ENCODE measurements at places on chromosomes 12 and 14. TPM values are rescaled to one million over a fixed set of nuclear protein-coding genes. Genes with fewer than 3 reads are reported as not detected.
A peak's percentile ranks its signal among the peaks of the same experiment; 100 is the strongest.

ESR2 gene
- total RNA-seq: 4.9 TPM

SLC2A14 gene
- total RNA-seq: not detected

PIWIL1 gene
- total RNA-seq: not detected

TMEM120B gene
- 1.0 TPM for total RNA-seq

AQP6 gene
- not detected for total RNA-seq

BMAL2 gene
- total RNA-seq: 0.26 TPM

CKB gene
- 199 TPM for total RNA-seq

CMTM5 gene
- total RNA-seq: 6.5 TPM

ZFYVE1 gene
- total RNA-seq: 7.9 TPM

DNA sequence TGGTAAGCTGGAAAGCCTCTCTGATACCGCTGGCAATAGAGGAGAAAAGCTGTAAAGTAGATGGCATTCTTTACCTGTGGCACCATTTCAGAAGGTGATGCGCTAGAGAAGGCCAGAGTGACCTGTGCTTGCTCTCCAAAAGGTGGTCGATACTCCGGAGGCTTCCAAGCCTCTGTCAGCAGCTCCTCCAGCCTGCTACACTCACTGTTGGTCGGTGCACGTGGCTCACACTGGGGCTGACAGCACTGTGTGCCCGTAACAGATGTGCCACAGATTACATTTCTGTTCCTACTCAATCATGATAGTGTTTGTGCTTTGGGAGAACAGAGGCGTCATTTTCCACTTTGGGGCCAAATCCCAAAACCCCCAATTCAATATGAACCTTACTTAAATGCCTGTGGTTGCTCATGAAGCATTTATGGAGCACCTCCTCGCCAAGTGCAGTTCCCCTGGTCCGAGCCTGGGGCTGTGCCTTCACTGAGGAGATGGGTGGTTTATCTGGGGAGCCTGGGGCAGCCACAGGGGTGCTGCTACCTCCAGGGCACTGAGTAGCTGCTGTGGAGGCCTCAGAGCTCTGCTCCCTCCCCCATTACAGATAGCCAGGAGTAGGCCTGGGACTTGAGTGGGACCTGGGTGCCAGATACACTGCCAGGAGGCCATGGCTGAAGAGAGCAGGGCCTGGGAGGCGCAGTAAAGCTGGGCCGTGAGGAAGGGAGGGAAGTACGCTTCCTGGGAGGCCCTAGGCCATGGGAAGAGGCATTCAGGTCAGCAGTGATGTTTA, 26.8 kb downstream of the CCNK start:
- no peak for DNase-seq

DNA sequence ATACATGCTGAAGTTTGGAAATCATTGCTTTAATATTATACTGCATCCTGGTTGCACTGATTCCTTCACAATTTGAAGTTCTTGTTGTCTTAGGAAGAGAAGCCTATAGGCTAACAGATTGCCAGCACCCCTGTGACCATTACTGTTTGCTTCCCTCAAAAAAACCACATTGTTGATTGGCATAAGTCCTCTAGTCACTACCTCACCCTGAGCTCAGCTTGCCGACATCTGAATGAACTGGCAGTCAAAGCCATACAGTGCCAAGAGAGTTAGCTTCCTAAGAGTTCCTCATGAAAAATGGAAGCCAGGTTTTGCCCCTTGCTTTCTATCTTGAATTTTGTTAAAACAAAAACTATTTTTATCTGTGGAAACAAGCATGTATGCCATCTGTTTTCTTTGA, 276.1 kb downstream of the SYT1 start:
- no peak for DNase-seq

- no peak for DNase-seq
These were observed 6.2 kb downstream of the ANGEL1 start for GRCh38 chr14:76806446-76806845.

- no peak for DNase-seq
These were observed 21.0 kb upstream of the MIA2 start for GRCh38 chr14:39212693-39213092.

- no peak for DNase-seq
These were observed 37.3 kb downstream of the MGST1 start for GRCh38 chr12:16384732-16385131.

DNA sequence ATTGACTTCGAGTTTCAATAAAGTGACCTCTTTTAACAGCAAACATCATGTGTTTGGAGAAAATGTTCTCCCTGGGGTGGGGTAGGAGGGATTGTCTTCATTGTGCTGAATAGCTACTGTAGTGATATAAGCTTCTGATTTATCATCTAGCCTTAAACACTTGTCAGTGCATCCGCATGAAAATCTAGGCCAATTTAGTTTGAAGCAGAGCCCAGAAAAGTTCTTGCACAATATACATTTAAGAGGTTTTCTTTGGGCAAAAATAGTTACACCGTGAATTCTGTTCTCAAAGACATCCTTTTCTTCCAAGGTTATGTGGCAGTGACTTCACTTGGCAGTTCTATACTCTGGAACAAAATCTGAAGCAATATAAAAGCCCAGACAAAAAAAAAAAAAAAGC, 136.0 kb upstream of the IFNG-AS1 start:
- no peak for DNase-seq

DNA sequence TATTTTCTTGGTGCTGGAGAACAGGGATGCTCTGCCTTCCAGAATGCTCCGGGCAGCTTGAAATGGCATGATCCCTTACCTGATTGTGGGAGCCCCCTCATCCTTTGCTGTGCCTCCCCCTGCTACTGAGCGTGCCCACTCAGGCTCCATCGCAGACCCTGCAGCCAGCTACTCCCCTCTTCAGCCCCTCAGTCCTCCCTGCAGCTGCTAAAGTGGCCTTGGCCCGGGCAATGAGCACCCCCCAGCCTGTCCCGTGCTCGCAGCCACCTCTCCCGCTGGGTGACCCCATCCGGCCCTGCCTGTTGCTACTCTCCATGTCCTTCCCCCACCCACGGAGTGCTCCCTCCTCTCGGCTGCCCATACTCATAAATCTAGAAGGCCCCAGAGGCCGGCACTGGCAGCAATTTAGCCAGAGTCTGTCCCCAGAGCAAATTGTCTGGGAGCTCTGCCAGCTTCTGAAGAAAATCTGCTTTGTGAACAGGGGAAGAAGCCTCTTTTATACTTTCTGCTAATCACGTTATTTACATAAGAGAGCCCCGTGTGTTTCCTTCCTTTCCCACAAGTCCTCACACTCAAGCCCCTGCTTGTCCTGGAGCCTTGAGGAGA, 143.7 kb upstream of the FRMD6 start:
- peak; percentile 81 for DNase-seq

GRCh38 chr14:31819281-31819680, 257.8 kb upstream of the ARHGAP5 start:
- no peak for DNase-seq

- no peak for DNase-seq
These were observed 2.8 kb upstream of the CLEC9A start for GRCh38 chr12:10027721-10028120.

GRCh38 chr12:82225871-82226270, 132.3 kb downstream of the CCDC59 start:
- no peak for DNase-seq

DNA sequence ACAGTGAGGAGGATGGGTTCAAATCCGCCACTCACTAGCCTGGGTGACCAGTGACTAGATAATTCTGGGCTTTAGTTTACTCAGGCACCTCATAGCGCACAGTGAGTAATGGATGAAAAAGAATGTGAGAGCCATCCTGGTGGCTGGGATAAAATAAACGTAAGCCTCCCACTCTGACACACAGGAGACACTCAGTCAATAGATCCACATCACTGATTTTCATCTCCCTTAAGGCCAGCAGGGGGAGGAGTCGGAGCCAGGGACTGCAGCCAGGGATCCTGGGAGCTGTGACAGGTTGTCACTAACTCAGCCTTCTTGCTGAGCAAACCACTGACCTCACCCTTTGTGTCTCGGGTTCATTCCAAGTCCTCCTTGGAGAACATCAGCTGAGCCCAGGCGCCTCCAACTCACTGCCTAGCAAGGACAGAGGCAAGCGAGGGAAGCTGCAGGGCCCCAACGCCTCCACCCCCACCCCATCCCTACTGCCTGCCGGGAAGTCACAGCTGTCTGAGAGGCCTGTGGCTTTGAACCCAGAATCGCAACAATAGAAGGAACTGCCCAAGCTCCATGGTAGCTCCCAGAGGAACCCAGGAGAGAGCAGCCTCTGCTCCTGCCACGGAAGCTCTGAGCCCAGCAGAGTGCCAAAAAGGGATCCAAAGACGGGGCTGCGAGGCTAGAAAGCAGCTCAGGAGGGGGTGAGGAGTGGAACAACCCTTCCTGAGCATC, 30.7 kb downstream of the PXN start:
- peak; percentile 87 for DNase-seq

- DNase-seq: no peak
These were observed 8.3 kb downstream of the RNASE6 start for GRCh38 chr14:20789230-20789813.

DNA sequence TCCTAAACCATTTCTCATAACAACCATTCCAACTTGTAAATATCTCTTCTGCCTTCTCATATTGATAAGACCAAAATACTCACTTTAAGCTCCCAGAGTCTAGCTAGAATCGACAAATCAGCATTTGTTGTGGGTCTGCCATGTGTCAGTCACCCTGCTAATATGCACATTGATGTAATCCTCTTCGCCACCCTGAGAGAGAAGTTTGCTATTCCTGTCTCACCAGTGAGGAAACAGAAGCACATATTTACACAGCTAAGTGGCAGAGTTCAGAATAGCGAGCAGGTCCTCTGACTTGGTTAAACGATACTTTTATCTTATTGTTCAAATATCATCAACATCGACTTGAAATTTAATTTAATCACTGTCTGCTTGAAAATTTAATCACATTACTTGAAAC, 142.1 kb downstream of the ANO4 start:
- no peak for DNase-seq

DNA sequence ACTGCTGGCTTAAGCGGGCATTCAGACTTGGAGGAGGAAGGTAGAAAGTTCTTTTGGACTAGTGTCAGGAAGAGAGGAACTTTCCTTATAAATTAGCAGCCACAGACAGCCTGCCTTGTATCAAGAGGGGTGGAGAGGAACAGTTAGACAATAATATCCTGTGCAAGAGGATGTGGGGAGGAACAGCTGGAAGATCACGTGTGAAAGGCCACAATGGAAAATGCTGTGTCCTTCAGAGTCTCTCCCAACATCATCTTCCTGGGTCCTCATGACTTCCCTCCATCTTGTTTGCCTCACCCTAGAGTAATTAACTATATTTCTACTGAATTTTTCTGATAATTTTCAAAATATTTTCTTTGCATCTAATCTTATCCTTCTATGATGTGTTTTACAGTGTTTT, 117.4 kb downstream of the MGAT4C start:
- no peak for DNase-seq

GRCh38 chr12:66132408-66132807, 1.9 kb upstream of the LLPH start:
- DNase-seq: no peak

DNA sequence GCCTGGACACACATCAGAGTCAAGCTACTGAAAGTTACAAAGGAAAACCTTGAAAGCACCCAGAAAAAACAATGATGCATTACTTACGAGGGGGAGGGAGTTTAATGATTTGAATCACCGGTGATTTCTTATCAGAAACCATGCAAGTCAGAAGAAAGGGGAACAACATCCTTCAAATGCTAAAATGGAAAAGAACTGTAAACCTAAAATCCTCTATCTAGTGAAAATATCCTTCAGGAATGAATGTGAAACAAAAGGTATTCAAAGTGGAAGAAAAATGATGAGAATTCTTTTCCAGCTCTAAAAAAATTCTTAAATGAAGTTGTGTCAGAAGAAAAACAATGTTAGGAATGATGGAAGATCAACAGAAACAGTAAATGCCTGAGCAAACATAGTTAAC, 16.8 kb downstream of the SCAF11 start:
- no peak for DNase-seq

- no peak for DNase-seq
These were observed 25.6 kb downstream of the SETD1B start for GRCh38 chr12:121829250-121829918.

- no peak for DNase-seq
These were observed 117.1 kb downstream of the RTN1 start for GRCh38 chr14:59753512-59753911.

DNA sequence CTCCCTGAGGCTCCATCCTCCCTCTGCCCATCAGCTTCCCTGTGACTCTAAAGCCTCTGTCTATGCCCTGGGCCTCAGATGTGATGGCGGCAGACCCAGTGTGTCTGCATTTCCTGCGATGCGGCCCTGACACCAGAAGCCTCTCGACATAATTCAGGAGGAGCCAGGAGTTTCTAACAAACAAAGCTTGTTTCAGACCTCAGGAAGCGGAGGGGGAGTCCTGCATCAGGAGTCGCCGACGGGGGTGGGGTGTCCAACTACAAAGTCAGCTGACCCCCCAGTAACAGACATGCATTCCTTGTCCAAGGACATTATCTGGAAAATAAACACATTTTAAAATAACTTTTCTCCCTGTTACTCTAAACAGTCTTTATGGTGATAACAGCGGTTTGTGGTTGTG, 167.5 kb downstream of the DPF3 start:
- no peak for DNase-seq

GRCh38 chr14:27267876-27268275, 670.0 kb upstream of the NOVA1 start:
- DNase-seq: no peak

DNA sequence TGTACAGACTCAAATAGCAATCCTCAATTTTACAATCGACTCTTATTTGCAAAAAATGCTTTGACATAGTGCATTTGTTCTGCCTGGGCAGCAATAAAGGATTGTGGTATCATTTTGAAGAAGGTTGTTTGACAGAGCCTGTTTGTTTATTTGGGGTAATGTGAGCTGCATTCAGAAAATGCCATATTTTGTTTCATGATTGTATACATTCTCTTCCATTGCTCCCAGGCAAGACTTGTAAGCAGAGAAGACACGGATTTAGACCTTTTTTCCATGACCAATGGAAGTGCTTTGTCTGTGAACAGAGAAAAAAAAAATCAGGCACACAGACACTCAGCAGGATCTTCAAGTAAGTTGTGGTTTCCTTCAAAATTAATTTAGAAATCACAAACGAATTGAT, 35.5 kb upstream of the ALX1 start:
- DNase-seq: no peak

DNA sequence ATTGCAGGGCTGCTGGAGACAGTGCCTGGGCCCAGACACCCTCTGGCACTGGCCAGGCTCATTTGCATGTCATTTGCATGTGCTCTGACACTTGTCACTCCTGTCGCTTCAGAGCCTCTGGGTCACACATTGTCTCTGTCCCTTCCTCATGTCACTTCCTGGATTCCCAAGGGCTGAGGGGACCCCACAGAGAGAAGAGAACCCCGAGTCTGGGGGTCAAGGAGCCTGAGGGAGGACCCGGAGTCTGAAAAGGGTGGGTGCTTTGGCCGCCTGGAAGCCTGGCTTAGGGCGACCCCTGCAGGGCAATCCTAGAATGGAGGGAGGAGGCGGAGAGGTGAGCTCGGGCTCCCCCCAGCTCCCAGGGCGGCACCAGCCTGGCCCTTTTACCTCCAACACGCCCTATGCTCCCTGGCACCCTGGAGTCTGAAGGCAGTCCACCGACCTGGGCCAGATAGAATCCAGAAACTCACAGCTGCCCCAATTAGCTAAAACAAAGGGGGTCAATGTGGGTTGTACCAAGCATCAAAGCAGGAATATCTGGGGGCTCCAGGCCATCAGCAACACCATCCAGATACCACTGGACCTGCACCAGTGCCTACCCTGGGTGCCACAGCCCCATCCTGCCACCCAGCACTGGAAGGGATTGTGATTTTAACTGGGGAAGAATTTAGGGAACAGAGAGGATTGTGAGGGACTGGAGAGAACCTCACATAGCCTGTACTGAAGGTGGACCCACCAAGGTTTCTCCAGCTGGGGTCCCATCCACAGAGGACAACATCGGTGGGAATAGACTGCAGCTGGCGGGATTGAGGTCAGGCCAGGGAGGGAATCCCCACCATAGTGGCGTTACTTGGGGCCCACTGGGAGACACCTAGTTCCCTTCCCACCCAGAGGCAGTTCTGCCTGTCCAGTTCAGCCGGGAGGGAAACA, 21.8 kb upstream of the KRT78 start:
- DNase-seq: peak; percentile 35

All from uterus (tissue), 4 donors.